ENCODE measurements at places on chromosomes 12 and 14.

DNA sequence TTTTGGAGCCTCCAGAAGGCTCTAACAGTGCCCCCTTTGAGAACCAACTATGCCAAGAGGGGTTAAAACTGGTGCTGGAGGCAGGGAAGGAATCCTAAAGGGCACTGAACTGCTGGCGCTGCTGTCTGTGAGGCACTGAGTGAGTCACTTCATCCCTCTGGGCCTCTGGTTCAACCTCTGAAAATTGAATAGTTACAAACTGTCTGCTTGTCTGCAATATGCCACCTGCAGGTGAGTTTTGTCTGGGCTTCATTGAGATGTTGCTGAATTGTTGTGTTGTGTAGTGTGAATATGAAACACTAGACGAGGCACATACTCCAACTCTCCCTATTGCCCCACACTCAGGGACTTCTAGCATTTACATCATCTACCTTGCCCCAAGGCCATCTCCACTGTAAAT is 68.0 kb downstream of the GRIN2B start:
- DNase-seq = no peak

- peak; percentile 99 for DNase-seq
Measured at GRCh38 chr12:108854451-108855283, 2.7 kb downstream of the SSH1 start.

- DNase-seq = no peak
Measured at GRCh38 chr12:74489543-74489942, 48.1 kb upstream of the ATXN7L3B start.

- DNase-seq = no peak
Measured at GRCh38 chr12:39357041-39357440, 85.9 kb downstream of the KIF21A start.

- DNase-seq = peak; percentile 33
Measured at GRCh38 chr12:113174461-113175384, 10.6 kb downstream of the DDX54 start.

- DNase-seq = no peak
Measured at GRCh38 chr12:108831309-108831991, 25.9 kb downstream of the SSH1 start.

GRCh38 chr12:61220337-61220736 is 1039.9 kb upstream of the USP15 start:
- DNase-seq = no peak

GRCh38 chr14:80110721-80111120 is 100.6 kb downstream of the DIO2 start:
- no peak for DNase-seq

DNA sequence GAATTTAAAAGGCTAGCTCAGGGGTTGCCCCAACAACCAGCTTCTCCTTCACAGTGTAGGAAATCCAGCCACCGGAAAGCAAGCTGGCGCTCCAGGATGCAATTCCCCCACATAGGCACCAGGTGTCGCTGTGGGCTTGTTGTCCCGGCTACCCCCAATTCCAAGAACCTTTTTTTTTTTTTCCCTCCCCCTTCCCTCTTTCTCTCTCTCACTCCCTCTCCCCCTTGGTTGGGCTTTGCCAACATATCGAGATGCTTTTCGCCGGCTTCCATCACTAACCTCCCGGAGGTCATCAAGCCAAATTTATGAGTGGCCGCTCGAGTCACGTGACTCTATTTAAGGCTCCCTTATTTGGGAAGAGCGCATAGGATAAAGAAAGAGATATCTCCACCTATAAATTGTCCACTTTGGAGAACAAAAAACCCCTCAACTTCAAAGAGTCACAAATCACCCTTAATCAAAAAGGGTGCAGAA is at the start of gene HOXC5:
HOXC5 (plus strand) TSS at position 424 of the 474 bp plus-strand sequence. CDS start 73 bp downstream, outside the sequence.
- DNase-seq = peak; percentile 53

- DNase-seq = no peak
Measured at GRCh38 chr14:61602003-61602732, 93.1 kb upstream of the HIF1A start.

DNA sequence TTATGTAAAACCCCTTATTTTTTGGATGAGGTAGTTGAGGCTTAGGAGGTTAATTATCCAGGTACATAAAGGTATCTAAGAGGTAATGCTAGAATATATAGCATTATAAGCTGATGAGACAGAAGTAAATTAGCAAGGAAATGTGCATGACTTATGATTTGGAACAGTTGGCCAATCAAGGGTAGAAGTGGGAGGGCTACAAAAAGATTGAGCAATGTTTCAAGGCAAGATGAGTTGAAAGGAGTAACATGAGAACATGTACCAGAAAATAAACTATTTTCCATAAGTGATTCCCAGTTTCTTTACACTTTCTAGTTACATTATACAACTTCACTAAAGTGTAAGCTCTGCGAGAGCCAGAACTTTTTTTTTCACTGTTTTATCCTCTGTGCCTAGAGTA is 290.9 kb downstream of the LRIG3 start:
- DNase-seq = peak; percentile 4

DNA sequence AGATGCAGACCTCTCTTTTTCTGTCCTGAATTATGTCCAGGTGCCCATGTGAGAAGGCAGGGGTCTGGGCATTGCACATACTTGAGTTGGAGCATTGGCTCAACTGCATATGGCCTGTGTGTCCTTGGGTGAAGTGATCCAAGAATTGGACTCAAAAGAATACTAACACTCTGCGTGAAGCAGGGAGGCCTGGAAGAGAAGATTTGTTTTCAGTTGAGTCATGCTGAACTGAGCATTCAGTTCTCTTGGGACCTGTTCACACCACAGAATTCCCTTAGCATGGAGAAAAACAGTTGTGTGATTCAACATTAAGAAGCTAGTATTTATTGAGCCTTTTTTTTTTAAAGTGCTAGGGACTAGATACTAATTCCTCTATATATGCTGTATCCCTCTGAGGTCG is 164.7 kb upstream of the TBX3 start:
- DNase-seq = no peak

DNA sequence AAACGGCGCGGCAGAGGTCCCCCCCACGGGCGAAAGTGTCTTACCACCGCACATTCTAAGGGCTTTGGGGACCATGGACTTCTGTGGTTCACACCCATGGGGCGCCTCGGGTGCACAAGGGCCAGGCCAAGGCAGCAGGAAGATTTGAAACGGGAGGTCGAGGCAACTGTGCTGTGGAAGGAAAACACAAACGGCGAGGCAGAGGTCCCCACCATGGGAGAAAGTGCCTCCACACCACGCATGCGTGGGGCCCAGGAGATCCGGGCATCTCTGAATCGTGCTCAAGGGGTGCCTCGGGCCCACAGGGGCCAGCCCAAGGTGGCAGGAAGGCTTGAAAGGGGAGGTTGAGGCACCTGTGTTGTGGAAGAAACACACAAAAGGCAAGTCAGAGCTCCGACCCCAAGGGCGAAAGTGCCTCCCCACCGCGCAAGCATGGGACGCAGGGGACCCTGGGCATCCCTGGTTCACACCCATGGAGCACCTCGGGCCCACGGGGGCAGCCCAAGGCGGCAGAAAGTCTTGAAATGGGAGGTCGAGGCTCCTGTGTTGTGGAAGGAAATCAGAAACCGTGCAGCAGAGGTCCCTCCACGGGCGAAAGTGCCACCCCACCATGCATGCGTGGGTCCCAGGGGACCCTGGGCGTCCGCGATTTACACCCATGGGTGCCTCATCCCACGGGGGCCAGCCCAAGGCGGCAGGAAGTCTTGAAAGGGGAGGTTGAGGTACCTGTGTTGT is 371.0 kb downstream of the ALG10 start:
- no peak for DNase-seq

- no peak for DNase-seq
Measured at GRCh38 chr14:24851406-24851805, 198.5 kb downstream of the STXBP6 start.

DNA sequence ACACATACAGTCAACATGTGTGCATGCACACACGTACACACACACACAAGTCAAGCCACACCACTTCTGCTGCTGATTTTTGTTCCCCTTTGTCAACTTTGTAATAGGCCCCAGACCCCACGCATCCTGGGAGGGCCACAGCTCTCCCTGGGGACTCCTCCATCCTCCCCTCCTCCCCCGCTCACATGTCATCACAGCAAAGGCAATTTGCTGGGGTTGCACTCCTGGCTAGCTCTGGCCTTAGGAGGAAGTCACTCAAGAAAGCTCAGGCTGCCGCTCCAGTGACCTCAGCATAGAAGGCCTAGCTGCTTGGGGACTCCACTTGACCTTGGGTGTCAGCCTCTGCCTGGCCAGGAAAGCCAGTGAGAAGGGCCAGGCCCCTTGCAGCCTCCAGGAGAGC is 27.2 kb downstream of the NGB start:
- DNase-seq = no peak

DNA sequence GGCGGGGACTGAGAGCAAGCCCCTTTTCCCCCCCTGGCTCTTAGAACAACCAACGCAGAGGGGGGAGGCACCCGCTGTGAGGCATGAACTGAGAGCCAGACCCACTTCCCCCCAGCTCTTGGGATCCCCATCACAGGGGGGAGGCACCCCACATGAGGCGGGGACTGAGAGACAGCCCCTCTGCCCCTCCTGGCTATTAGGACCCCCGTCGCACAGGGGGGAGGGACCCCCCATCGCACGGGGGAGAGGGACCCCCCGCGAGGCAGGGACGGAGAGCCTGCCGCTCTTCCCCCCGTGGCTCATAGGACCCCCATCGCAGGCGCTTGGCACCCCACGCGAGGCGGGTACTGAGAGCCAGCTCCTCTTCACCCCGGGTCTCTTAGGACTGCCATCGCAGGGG is 195.8 kb upstream of the PZP start:
- no peak for DNase-seq

DNA sequence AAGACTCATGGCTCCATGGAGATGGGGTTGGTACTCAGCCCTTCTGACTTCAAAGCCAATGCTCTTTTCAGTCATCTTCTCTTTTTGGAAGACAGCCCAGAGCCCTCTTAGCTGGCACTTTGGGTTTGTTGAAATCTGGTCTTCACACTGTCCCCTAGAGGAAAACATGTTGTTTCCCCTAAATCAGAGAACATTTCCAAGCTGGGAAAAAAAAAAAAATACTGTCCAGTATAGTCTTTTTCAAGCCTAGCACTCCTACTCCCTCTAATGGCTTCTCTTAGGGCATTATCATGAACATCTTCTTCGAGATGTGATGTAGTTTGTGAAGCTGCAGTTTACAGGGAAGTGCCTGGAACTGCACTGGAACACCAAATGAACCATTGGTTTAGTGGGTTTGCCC is 3.0 kb upstream of the ZC3H14 start:
- peak; percentile 75 for DNase-seq
